ENCODE measurements at places on chromosomes 5 and 9. TPM values are rescaled to one million over a fixed set of nuclear protein-coding genes. Genes with fewer than 3 reads are reported as not detected.
A peak's percentile ranks its signal among the peaks of the same experiment; 100 is the strongest.

DNA sequence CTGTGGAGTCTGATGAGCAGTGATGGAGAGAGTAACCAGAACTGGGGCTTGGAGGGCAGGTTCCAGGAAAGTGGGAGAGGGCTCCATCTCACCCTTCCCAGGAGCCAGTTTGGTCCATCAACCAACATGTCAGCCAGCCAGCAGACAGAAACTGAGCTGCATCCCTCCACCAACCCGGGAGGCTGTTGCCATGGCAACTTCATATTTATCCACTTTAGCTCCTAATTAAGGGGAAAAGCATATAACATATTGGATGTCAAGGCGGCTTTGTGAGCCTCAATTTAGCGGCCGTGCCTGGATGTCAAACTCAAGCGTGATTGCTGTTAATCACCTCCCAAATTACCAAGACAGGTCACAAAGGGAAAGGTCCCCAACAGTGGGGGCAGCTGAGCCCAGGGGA is 81.5 kb upstream of the ARAP3 start:
- no peaks in the 10 kb centered on the region for H3K36me3 ChIP-seq
- no peaks in the 10 kb centered on the region for H3K4me1 ChIP-seq
- no peak for DNase-seq
- no peak overlapping the region for H3K4me3 ChIP-seq

- H3K36me3 ChIP-seq, result no peaks in the 10 kb centered on the region
- no peak overlapping the region for H3K4me3 ChIP-seq
- no peaks in the 10 kb centered on the region for H3K4me1 ChIP-seq
- peak; percentile 32 for DNase-seq
- H3K27ac ChIP-seq, result no peak overlapping the region
Observed at GRCh38 chr9:91273853-91274552, 87.7 kb downstream of the AUH start.

DNA sequence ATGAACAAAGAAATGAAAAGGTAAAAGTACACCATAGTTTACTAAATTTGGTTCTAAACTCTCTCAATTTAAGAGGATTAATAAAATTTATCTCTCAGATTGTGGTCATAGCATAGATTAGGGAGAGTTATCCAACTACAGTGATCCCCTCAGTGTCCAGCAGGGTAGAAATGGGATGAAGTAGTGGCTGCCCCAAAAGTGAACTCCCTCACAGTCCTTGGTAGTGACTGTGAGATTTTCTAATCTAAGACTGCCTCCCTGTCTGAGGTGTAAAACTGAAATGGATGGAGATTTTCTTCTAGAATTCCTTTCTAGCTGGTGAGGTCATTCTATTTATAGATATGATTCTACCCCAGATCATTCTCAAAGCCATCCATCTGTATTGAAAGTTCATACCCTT is 455.5 kb downstream of the ACTL7B start:
- H3K36me3 ChIP-seq, result no peaks in the 10 kb centered on the region
- H3K4me3 ChIP-seq, result no peak overlapping the region
- no peak overlapping the region for H3K27ac ChIP-seq
- no peaks in the 10 kb centered on the region for H3K4me1 ChIP-seq
- H3K27me3 ChIP-seq, result no peaks in the 10 kb centered on the region

Gene ZNF454
- 0.08 TPM for polyA plus RNA-seq

Data from endothelial cell of umbilical vein (primary cell).